ENCODE measurements at places on chromosomes 4 and X.

- no peak for DNase-seq
Measured at GRCh38 chr4:165095291-165095690, 17.4 kb downstream of the TMEM192 start.

DNA sequence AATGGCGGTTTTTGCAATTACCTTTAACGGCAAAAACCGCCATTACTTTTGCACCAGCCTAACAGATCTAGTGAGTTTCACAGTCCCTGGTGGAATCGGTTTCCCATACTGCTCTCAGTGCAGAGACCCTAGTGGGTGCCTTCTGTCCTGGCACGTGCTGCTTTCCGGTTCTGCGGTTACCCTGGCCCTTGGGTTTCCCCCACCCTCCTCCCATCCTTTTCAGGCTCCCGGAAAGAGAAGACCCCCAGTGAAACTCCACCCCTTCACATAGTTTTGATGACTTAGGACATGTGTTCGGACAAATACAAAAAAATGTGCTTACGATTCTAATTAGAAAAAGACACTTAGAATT, 36.9 kb downstream of the NLGN3 start:
- no peak for DNase-seq

DNA sequence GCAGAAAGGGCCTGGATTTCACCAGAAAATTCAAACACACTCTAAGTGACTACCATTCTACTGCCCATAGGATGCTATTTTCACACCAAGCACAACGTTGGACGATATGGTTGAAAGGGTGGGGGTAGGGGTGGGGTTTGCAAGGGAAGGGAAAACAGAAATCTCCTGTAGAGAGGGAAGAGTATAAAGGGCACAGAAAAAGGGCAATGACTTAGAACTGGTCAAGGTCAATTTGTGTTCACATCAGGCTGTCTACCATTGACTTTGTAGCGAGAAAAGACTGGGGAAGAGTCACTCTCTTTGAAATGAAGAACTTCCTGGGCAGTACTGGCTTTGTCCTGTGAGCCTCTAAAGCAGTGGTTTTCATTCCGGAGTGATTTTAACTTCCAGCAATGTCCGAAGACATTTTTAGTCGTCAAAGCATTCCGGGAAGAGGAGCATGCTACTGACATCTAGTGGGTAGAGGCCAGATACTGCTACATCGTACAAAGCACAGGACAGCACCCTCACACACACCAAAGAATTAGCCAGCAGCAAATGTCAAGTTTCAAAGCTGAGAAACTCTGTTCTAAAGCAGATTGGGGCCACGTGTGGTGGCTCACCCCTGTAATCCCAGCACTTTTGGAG, 48.4 kb upstream of the SLC7A3 start:
- peak; percentile 70 for DNase-seq

- peak; percentile 96 for DNase-seq
Measured at GRCh38 chr4:111362941-111363361, 740.1 kb upstream of the PITX2 start.

GRCh38 chrX:38087594-38087993, 81.2 kb downstream of the SYTL5 start:
- DNase-seq: no peak

- no peak for DNase-seq
Measured at GRCh38 chrX:39310891-39311290, 509.6 kb downstream of the MID1IP1 start.

- no peak for DNase-seq
Measured at GRCh38 chrX:129025376-129025775, 497.9 kb downstream of the SMARCA1 start.

- DNase-seq: no peak
Measured at GRCh38 chr4:138671106-138671505, 344.5 kb upstream of the NOCT start.

GRCh38 chr4:71830-72229, 18.7 kb downstream of the ZNF595 start:
- DNase-seq: no peak

DNA sequence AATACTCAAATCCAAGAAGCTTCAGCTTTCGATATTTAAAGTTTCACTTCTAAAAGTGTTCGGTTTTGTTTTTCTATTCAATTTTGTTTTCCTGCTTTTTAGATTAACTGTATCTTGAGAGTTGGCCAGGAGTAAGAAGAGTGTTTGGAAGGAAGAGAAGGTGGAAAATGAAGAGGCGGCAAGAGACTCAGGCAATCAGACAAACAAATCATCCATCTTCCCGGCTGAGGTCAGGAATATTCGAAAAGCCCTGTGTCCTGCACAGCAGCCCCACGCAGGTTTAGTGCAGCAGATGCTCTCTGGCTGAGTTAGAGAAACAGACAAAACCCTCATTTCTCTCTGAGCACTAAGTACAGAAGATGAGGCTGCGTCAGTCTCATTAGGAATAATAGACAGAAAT, 330.3 kb upstream of the NOCT start:
- DNase-seq: no peak

DNA sequence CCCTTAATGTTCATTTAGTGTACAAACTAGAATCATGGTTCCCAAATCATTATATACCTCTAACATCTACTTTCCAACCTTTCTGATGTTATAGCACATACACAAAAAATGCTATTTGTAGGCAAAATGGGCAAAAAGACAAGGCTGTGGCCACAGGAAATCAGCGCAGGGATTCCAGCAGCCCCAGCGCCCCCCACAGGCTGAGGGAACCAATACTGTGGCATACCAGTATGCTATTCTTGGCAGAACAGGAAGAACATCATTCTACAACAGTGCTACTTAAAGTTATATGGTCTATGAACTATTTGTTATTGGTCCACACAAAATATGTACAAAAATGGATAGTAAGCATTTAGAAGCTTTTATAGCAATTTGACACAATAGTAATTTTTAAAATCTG, 25.3 kb downstream of the STEEP1 start:
- DNase-seq: no peak

GRCh38 chr4:55082756-55083155, 42.6 kb downstream of the KDR start:
- DNase-seq: no peak

GRCh38 chr4:128863312-128864075, 54.0 kb downstream of the JADE1 start:
- DNase-seq: peak; percentile 78
